NCI-H2081 treated with DMSO at 0.1 percent for 48 hours (cell line): ENCODE measurements at places on chromosomes 12 and 14.

- DNase-seq, result no peak
These were observed 236.1 kb downstream of the CACNA1C start for GRCh38 chr12:2288875-2289274.

DNA sequence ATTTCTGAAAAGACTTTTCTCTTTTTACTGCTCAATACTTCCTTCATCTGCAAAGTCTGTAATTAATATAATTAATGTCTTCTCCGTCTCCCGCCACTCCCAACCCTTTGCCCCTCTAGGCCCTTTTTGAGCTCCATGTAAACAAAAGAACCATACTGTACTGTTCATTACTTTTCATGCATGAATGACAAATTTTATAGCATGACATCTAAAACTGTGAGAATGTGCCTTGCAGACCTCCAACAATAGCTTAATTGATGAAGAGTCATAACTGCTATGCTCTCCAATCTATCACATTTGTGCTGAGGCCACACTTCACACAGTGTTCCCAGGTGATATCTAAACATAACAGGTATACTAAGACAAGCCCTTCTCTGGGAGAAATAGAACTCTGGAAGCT, 1122.7 kb upstream of the ATXN7L3B start:
- no peak for DNase-seq

DNA sequence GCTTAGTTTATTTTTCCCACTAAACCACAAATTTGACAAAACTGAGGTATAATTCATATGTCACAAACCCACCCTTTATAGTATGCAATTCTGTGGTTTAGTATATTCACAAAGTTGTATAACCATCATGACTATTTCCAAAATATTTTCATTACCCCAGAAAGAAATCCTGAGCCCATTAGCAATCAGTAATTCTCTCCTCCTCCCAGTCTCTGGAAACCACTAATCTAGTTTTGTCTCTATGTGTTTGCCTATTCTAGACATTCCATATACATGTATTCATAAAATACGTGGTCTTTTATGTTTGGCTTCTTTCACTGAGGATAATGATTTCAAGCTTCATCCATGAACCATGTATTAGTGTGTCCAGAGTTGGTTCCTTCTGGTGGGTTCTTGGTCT, 267.6 kb downstream of the AEBP2 start:
- no peak for DNase-seq

DNA sequence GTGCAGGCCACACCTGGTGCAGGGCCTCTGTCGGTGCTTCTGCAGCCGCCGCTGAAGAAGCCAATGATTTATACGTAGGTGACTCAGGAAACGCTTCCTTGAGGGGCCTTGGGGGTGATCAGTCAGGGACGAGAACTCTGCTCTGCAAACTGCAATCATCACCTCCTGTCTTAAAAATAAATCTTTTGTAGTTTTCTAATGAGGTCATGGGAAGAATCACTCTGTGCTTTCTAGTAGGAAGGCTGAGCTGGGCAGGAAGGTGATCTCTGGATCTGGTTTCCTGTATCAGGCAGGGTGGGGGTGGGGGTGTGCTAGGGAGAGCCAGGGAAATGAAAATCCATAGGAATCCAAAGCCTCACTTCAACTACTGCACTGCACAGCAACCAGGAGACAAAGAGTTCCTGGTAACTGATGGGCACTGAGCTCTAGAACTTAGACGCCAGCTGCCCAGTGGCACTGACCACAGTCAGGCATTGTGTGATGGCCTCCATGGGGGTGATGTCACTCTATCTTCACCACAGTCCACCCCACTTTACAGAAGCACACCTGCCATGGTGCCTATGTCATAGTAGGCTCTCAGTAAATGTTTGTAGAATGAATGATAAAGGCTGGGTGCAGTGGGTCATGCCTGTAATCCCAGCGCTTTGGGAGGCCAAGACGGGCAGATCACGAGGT, 292.4 kb upstream of the PWP1 start:
- DNase-seq, result no peak

- DNase-seq, result no peak
These were observed at the start of gene DTX3 for GRCh38 chr12:57604454-57604991. Gene DTX3 (plus strand): TSS chr12:57604824. CDS start chr12:57606518, 1,694 bp downstream.

GRCh38 chr12:104446646-104447421, 9.9 kb upstream of the CHST11 start:
- no peak for DNase-seq
